ENCODE measurements at places on chromosomes 12 and 14. TPM values are rescaled to one million over a fixed set of nuclear protein-coding genes. Genes with fewer than 3 reads are reported as not detected.

Gene ATL1
- total RNA-seq: 9.1 TPM

Gene EXD2
- total RNA-seq: 18.0 TPM

Gene ESRRB
- not detected for total RNA-seq

Gene KIF26A
- 2.5 TPM for total RNA-seq

Gene FAIM2
- total RNA-seq: 6.4 TPM

Gene IAPP
- total RNA-seq: not detected

Gene P3H3
- 16.4 TPM for total RNA-seq

All from sigmoid colon (tissue), 7 donors.